ENCODE measurements at places on chromosomes 1 and 21.

DNA sequence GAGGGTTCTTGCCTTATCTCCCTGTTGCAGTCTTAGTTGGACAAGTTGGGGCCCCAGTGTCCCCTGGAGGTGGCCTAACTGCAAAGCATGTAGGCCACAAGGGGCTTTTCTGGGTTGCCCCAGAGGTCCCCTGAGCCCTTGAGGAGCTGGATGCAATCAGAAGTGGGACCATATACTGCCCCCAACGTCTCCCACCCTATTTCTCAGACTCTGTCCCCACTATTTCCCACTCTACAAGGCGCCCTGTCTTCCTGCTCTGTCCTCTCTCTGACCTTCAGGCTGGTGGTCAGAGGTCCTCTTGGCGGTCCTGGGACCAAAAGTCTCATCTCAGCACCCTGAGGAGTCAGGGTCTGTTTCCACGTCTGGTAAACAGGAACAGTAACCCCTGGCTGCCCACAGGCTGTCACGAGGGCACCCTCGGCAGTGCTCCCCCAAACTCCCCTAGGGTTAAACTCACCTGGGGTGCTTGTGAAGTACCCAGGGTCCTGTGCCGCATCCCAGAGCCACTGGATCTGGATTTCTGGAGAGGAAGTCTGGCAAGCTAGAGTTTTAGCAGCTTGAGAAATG, 14.9 kb downstream of the PROK1 start:
- DNase-seq = no peak

GRCh38 chr1:26237230-26237966, 3.4 kb downstream of the CEP85 start:
- no peak for DNase-seq

DNA sequence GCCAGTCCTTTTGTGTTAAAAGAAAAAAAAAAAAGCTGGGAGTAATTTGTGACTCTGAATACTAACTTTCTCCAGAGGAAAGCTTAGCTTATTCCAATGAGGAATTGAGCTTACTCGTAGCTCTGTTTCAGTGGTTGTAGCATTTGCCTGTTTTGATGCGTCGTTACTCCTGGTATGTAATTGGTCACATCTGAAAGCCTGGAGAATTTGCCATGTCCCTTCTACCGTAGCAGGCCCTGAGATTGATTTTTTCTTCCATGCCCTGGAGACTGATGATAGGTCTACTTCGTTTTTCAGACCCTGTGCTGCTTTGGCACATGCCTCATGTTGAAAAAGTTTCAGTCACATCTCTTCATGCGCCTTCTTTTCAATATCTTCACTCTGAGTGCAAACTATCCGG, 1103.0 kb downstream of the PLA2G4A start:
- no peak for DNase-seq

DNA sequence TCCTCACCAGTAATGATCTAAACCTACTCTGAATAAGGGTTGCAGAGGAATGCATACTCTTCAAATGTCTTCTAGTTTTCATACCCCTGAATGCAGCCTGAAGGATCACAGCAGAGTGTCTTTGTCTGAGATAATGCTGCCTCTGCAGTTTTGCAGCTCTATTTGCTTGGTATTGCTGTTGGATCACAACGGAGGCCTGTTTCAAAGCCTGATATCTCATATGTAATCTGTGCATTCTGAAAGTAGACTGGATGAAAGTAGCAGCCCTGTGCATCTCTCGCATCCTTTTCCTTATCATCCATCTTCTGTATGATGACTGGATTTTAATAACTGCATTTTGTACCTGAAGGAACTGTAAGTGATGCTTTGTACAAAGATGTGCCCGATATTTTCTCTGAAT, 34.9 kb upstream of the F13B start:
- no peak for DNase-seq

DNA sequence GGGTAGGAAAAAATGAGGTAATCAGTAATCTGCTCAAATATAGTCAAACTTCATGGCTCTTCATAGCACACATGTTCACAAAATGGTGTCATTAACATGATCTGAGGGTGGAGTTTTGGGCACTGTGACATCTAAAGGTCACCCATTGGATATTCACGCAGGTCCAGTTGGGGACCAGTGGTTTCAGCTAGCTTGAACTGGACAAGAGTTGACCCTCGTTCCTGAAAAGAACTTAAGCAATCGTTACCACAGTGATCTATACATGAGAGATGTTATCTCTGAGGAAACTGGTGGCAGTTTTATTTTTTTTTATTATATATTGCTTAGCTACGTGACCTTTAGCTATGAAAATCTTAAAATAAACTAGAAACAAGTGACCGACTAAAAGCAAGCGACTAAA, 3.0 kb upstream of the OR2C3 start:
- DNase-seq = no peak

- no peak for DNase-seq
These were observed at the start of gene NT5C1A for GRCh38 chr1:39671793-39672550. TSS of gene NT5C1A (minus strand) at chr1:39672107. CDS start at chr1:39672038, 69 bp downstream.

DNA sequence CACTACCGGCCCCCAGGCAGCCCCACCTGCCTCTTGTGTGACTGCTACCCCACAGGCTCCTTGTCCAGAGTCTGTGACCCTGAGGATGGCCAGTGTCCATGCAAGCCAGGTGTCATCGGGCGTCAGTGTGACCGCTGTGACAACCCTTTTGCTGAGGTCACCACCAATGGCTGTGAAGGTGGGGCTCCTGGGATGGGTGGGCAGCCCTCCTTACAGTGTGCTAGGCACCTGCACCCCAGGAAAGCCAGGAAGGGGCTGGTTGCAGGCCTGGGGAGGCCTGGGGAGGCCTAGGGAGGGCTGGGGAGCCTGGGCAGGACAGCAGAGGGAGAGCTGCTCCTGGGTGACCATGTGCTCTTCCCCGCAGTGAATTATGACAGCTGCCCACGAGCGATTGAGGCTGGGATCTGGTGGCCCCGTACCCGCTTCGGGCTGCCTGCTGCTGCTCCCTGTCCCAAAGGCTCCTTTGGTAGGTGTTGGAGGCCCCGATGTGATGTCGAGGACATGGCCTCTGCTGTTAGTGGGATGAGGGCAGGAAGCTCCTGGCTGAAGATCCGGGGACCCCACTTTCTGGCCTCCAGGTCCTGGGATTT, 16.5 kb downstream of the CELSR2 start:
- DNase-seq = no peak

- no peak for DNase-seq
These were observed 30.5 kb upstream of the MACF1 start for GRCh38 chr1:39173995-39174380.

DNA sequence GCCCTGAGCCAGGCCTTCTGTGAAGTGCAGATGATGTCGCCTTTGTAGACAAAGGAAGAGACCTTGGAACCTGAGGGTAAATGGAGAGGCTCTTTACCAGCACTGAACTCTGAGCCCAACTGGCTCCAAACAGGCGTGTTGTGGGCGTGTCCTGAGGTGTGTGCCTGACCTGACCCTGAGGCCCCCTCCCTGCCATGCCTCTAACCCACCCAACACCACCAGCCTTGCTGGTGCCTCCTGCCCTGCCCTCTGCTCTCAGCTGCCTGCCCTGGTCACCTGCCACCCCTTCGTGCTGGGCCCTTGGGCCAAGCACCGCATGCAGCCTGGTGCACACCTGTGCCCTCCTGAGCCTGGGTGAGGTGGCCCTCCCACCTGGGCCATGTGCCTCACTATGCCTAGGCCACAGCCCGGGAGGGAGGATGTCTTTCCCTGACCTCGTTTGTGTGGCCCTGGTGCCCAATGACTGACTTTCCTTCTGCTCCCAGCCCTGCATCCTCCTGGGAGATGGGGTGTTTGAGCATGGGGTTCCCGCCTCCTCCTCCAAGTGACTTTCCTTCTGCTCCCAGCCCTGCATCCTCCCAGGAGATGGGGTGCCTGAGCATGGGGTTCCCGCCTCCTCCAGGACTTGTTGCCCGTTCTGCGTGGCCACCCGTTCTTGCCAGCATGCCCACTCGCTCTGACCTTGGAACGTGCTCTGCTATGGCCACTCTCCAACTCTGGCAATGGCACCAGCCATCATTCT, 157.0 kb downstream of the PCBP3 start:
- DNase-seq = no peak

DNA sequence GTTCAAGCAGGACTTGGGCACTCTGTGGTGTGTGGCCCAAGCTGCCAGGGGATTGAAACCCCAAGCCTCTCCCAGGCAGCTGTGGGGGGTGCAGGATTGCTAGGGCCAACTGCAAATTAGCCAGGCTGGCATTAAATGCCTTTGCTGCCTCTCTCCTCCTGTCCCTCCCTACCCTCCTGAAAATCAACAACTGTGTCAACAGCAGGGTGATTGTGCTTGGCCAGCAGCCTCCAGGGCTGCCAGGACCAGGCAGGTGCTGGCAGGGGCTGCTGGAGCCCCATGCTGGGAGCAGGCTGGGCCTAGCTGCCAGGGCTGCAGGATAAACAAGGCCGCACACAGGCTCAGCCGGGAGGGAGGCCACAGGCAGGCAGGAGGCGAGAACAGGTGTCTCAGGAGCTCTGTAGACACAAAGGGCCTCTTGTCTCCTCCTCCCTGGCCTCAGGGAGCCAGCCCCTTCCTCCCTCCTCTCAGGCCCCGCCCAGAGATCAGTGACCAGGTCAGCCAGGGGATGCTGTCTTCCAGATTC, 11.4 kb downstream of the SOX13 start:
- DNase-seq = no peak

DNA sequence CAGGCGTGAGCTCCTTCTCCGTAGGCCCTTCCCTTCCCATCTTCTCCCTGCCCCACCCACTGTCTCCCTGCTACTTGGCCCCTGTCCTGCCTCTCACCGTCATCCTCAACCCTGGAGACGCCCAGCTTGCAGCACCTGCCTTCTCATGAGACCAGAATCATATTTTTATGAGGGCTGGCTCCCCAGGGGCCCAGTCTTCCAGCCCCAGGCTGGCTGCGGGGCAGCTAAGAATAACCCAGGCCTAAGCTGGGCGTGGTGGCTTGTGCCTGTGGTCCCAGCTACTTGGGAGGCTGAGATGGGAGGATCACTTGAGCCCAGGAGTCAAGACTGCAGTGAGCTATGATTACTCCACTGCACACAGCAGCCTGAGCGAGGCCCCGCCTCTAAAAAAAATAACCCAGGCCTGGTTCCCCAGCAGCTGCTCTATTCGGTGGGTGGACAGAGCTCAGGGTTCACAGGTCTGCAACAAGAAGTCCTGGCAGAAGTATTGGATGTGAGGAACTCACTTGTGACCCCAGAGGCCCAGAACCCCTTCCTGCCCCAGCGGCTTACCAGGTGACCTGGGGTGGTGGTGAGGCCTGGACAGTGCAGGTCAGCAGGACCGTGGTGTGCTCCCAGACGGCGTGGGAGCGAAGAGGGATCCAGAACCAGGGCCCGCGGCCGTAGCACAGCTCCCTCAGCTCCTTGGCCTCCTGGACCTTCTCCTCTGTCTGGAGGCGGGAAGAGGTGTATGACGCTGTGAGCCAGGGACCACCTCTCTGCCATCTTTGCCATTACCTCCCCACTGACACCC, 6.4 kb downstream of the MYOM3 start:
- no peak for DNase-seq

- DNase-seq = peak; percentile 3
These were observed 33.1 kb upstream of the COL6A2 start for GRCh38 chr21:46064870-46065214.

GRCh38 chr1:199646761-199647160, 380.7 kb upstream of the NR5A2 start:
- DNase-seq = no peak

GRCh38 chr1:203537806-203538464, 44.0 kb downstream of the OPTC start:
- no peak for DNase-seq

DNA sequence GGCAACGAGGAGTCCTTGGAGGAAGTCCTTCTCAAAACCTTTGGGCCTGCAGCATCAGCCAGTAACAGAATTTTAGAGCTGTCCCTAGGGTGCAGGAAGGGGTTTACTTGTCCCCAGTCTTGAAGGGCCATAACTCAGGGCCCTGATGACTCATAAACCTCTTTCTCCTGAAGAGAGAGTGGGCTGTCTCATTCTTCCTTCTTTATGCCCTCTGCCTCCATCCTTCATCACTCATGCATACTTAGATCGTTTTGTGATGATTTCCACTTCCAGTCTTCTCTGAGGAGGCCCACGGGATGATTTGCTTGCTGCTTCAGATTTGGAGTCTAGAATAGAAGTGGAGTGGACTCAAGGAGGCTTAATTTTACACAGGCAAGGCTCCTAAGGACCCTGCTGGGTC, 60.2 kb downstream of the NDUFS5 start:
- DNase-seq = no peak

DNA sequence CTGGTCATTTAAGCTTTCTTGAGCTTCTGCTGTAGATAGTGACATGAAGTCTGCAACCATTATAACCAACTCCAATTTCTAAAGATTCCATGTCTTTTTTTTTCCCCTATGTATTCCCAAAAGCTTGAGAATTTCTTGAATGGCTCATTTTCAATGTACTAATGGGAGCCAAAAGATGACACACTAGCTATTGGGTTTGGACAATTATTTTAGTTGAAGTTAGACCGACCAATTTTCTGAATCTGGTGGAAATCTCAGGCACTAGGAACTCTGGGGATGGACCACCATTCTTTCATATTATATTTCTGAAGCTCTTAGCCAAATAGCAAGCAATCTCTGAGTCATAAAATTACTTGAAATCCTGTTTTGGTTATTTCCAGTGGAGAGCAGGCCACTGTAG, 617.4 kb upstream of the ADAMTS5 start:
- DNase-seq = no peak

DNA sequence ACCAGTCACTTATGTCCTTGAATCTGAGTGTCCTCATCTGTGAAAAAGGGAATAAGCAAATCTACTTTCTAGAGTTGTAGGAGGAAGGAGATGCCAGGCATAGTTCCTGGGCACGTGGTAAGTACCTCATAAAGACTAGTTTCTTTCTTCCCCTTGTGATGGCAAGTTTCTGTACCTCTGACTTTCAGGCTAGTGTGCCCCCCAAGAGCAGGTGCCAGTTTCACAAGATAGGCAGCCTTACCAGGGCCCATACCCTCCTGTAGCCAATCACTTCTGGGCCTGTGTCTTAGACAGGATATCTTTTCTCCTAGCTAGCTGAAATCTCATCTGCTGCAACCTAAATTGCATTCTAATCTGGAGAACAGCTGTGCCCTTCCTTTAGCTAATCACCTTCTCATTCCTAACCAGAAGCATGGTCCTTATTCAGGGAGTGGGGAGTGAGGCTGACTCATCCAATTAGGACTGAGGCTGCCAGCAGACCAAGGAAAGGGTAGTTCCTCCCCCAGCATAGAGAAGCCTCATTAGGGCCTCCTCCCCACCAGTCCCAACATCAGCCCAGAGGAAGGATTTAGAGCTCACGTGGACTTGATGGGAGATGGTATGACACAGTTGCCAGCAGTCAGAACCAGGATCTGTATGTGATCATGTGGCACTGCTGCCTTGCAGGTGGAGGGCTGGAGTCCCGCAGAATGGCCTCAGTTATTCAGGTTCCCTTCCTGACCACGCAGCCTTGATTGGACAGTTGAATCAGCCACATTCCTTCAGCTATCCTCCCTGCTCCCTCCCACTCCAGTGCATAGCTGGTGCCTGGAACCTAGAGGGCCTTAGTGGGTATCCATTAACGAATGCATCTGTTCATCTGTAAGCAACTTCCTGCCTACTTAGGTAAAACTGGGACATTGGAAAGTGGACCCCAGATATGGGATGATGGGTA, 7.9 kb downstream of the KLHDC8A start:
- DNase-seq = no peak

GRCh38 chr1:220787069-220787619, 431 bp downstream of the MTARC1 start:
- DNase-seq = no peak
